NCI-H510A treated with DMSO at 0.1 percent for 48 hours (cell line): ENCODE measurements at places on chromosomes 6 and 20.
A peak's percentile ranks its signal among the peaks of the same experiment; 100 is the strongest.

GRCh38 chr6:24911796-24912382 is 23.9 kb downstream of the RIPOR2 start:
- DNase-seq = no peak

GRCh38 chr6:169806701-169807100 is 55.3 kb downstream of the ERMARD start:
- DNase-seq = no peak

- DNase-seq = no peak
Measured at GRCh38 chr6:147776631-147777213, 268.2 kb downstream of the SAMD5 start.

- DNase-seq = no peak
Measured at GRCh38 chr6:133590814-133591213, 298.1 kb upstream of the TCF21 start.

- no peak for DNase-seq
Measured at GRCh38 chr6:14721103-14721758, 524.6 kb upstream of the JARID2 start.

GRCh38 chr6:72954716-72955115 is 270.6 kb downstream of the KHDC1L start:
- DNase-seq = no peak

DNA sequence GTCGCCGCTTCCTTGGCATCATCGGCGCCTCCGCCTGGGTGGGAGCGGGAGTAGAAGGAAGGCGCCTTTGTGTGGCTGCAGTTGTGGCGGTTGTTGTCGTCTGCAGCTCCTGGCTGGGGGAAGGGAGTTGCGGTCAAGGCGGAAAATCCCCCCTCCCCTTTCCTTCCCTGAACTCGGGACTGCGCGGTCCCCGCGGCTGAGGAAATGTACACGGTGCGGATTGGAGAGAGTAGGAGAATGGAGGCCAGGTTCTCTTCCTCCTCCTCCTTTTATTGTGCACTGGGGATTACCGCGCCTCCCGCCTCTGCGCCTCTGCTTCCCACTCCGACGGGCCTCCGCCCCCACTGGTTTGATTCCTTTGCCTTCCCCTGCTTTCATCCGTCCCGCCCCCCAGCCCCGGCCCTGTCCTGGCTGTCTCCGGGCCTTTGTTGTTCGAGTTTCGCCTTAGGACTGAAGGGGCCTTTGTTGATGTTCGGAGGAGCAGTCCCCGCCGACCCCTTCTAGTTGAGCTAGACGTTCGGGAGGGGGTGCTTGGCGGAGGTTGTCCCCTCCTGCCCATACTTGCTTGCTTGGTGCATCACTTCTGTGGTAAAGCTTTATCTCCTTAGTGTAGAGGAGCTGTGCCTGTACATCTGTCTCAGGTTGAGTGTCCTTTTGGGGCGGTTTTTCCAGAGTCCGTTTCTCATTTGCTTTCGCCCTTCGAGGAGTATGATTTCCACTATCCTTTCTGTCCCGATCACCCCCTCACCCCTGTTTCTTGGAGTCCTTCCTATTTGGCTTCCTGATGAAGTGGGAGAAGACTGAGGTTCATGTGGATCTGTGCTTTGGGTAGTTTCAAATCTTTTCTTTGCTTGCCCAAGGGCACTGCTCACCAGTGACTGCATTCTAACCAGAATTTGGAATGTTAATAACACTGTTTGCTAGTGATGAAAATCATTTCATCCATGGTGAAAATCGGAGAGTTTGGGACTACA is 764 bp downstream of the ZNF292 start:
- DNase-seq = peak; percentile 14

DNA sequence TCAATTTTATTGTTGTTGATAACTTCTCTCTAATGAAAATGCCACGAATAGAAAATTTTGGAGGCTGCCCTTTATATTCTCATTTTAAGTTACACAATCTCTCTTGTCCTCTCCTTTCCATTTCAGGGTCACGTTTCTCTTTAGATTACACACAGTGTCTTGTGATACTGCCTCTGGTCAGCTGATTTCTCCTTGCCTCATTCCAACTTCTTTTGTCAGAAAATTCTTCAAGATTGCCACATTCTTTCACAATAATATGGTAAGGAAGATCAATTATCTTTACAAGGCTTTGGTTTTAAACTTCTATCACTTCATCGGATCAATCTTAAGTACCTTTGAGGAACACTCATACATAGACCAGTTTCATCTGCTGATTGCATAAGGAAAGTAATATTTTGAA is 370.3 kb downstream of the RFPL4B start:
- DNase-seq = no peak

- peak; percentile 11 for DNase-seq
Measured at GRCh38 chr6:113936093-113936934, 34.6 kb downstream of the HDAC2 start.

DNA sequence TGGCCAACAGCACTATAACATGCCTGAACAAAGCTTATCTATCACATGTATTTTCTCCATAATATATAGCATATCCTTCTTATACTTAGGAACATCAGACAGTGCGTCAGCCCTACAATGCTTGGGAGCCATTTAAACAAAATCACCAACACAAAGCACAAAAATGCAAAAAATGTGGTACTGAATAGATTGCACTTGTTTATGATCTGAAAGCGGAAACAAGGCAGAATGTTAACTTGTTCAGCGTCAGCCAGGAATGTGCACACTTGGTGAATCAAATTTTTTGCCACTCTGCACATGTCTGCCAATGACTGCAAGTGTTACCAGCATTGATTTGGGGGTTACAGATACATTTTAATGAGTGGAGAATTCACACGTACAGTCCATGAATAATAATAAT is 14.8 kb downstream of the SLC35A1 start:
- DNase-seq = no peak

DNA sequence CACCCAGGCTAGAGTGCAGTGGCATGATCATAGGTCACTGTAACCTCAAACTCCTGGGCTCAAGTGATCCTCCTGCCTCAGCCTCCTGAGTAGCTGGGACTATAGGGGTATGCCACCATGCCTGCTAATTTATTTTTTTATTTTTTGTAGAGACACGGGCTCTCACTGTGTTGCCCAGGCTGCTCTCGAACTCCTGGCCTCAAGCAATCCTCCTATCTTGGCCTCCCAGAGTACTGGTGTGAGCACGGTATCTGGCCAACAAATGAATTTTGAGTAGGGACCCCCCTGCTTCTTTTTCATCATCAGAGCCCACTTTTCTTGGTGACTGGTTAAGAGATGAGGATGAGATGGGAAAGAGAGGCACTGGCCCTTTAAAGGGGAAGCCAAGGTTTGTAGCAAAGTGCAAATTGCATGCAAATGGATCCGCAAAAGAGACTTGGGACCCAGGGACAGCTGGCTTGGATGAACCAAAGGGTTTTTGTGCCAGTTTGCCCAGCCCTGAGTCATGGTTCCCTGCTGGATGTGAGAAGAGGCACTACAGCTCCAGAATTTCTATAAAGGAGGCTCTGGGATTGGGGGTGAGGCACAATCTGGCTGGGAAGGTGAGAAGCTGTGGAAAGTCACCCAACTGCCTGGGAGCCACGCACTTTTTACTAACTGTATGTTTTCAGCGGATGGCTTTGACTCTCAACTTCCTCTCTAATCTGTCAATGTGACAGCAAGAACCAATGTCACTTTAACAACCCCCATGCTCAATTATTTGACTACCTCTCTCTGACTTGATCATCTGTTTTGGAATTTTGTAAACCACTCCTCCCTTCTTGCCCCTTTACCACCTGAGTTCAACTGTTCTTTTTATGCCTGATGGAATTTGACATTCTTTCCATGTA is 58.7 kb upstream of the RNF24 start:
- no peak for DNase-seq

GRCh38 chr6:17673543-17674254 is 33.0 kb downstream of the NUP153 start:
- DNase-seq = no peak

- no peak for DNase-seq
Measured at GRCh38 chr6:72758901-72759300, 137.0 kb downstream of the KCNQ5 start.

DNA sequence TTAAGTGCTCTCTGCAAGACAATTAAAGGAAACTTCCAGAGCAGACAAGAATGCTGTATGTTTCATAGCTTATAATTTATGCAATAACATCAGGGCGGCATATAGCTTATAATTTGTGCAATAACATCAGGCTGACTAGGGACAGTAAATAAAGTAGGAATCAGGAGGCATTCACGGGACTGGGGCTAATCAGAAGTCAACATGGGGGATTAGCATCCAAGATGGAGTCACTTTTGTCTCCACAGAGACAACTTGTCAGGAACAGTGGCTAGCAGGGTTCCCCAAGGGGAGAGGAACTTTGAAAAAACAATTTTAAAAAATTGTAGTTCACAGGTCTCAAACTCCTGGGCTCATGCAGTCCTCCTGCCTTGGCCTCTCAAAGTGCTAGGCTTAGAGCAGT is 3.3 kb upstream of the ZNF341 start:
- no peak for DNase-seq

GRCh38 chr6:3237761-3238662 is 10.6 kb upstream of the TUBB2B start:
- DNase-seq = no peak

DNA sequence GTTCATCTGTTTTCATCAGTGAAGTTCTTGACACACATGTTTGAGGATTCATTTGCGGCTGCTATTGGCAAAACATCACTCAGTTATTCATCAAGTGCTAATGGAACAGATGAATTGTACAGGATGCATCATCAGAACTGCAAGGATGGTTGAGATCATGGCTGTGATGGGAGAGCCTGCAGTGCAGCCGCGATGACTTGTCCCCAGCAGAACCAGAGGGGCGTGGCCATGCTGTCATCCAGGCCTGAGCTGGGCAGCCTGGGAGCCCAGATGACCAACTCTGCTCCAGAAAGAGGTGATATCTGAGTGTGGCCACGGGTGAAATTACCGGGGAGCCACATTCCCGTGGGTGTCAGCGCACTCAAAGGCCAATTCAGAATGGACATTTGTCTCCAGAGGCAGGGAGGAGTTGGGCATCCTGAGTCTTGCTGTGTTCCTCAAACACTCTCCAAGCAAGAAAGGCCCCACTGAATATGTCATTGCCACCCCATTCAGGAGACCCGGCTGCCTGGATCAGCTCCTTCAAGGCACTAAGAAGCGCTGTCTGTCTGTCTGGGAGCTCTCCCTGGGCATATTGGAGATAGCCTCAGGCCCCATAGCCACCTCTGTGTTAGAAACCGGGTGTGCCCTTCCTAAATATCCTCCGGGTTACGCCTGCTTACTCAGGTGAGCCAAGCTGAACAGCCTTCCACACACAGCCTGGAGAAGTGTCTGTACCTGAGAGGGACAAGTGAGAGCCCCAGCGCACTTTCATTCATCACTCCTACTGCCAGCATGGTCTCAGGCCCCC is 66.7 kb downstream of the SYNDIG1 start:
- DNase-seq = no peak

DNA sequence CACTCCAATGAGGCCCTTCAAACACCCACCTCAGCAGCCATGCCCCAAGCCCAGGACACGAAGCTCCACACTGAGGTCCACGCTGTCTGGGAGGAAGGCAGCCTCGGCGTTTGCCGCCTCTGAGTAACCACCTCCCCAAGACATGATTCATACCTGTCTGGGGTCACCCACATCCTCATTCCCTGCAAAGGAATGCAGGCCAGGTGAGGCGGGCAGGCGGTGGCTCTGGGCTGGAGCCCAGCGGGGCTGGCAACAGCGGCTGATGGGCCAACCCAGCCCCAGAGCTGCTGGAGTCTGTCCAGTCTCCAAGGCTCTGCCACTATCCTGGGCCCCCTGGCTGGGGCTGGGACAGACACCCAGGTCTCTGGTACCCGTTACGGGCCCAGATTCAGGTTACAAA is 14.8 kb downstream of the PMEPA1 start:
- no peak for DNase-seq

DNA sequence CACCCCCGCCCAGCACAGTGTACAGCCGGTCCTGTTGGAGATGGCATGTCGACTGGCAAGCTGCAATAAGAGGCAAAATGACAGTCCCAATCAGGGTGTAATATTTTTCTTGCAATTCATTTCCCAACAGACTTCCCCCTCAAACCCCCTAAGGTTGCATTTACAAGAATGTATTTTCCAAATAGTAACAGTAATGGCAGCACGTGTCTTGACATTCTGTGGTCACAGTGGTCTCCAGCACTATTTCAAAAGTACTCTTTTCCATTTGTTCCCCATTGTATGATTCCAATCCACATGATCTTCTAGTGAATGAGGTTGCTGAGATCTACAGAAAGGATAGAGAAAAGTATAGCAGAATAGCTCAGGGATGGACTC is 97.8 kb upstream of the CARMIL1 start:
- no peak for DNase-seq

- no peak for DNase-seq
Measured at GRCh38 chr20:11091511-11091910, 417.7 kb upstream of the JAG1 start.

- peak; percentile 85 for DNase-seq
Measured at GRCh38 chr6:42898891-42899361, 16.9 kb upstream of the PTCRA start.

- no peak for DNase-seq
Measured at GRCh38 chr20:58720890-58721289, 28.3 kb downstream of the NPEPL1 start.

DNA sequence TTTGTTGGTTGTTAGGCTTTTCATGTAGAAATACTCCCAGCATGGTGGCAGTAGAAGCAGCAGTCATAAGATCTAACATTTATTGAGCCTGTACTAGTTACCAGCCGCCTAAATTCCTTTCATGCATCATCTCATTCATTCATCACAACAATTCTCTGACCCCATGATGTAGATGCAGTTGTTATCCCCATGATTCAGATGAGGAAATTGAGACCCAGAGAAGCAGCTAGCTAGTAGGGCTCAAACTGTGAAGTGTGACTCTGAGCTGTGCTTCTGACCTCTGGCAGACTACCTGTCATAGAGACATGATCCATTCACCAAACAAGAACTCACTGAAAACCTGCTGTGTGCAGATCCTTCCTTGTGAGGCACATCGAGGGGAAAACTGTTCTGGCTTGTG is 16.9 kb downstream of the RREB1 start:
- DNase-seq = no peak

DNA sequence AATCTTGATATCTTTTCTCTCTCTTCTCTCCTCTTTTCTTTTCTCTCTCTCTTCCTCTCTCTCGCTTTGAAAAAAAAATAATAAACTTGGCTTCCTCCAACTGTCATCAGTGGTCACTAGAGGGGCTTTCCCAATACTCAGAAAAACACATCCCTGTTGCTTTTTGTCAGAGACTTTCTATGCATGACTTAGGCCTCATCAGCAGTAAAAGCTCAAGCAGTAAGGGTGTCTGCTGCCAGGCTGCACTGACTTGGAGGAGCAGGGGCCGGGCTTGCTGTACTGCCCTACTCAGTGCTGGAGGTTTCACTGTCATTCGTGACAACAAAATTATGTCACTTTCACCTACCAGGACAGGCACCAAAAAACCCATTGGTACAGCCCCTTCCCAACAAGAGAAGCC is 272.0 kb downstream of the ADGB start:
- no peak for DNase-seq

DNA sequence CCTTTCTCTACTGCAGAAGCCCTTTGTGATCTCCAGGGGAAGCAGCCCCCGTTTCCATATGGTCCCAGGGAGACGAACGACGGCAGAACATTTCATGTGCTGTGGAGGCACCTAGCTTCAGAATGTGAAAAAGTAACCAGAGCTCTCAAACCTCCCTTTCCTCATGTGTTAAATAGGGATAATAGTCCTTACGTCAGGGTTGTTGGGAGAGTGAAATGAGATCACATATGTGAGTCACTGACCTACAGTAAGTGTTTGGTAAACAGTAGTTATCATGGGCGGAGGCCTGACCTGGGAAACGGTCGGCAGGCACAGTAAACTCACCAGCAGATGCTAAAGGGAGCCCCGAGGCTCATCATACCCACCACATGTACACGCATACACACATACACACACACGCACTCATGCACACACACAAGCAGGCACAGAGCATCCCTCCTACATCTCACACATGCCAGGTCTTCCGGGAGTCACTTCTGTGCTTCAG is 89.7 kb downstream of the LY86 start:
- DNase-seq = peak; percentile 53
